ENCODE measurements at places on chromosomes 5 and 9.

DNA sequence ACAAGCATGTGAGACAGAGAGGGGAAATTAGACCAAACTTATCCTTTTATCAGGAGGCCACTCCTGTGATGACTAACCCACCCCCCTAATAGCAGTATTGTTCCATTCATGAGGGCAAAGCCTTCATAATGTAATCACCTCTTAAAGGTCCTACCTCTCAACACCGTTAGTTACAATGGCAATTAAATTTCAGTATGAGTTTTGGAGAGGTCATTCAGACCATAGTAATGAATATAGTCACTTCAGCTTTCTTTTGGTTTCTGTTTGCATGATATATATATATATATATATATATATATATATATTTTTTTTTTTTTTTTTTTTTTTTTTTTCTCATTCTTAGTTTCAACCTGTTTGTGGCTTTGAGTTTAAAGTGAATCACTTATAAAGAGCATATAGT is 10.5 kb downstream of the ADGRV1 start:
- no peak for DNase-seq

GRCh38 chr5:65482736-65483545 is 1.2 kb upstream of the ADAMTS6 start:
- peak; percentile 40 for DNase-seq

GRCh38 chr9:86534572-86535258 is 180.5 kb upstream of the TUT7 start:
- no peak for DNase-seq

DNA sequence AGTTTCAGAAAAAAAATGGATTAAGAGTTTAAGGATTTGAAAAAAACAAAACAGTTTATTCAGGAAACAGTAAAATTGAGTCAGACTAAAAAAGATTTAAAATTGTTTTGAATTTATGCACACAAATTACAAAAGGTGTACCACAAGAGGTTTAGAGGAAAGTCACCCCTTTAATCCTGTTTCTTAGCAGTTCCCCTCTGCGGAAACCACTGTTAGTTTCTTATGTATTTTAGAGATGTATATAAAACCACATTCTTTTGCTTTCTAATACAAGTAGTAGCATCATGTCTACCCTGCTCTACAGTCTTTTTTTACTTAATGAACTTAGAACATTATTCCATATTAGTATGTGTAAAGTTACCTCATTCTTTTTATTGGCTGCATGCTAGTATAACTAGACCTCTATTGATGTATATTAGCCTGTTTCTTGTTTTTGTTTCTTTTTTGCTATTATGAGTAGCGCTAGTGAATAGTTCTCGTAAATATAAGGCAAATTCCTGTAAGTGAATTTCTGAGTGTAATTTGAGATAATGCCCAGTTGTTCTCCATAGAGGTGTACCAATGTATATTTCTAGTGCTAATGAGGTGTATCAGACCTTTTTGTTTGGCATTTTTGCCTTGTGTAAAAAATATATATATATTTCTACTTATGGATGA is 20.0 kb downstream of the GPBP1 start:
- no peak for DNase-seq

GRCh38 chr5:140800816-140801493 is at the start of gene PCDHA3:
Gene PCDHA3, plus strand, starts transcription at chr5:140801057.
- DNase-seq = no peak

DNA sequence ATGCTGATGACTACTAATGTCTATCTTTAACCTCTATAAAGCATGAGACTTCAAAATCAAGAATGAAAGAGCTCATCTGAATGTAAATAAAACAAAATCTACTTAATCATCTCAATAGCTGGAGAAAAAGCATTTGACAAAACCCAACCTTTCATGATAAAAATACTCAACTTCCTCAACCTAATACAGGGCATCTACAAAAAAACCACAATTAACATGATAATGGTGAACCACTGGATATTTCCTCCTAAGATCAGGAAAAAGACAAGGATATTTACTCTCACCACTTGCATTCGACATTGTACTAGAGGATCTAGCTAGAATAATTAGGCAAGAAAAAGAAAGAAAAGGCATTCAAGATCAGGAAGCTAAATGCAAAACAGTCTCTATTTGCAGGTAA is 49.3 kb downstream of the FAM169A start:
- no peak for DNase-seq

- no peak for DNase-seq
These were observed 5.2 kb downstream of the ATPSCKMT start for GRCh38 chr5:10244342-10244944.

DNA sequence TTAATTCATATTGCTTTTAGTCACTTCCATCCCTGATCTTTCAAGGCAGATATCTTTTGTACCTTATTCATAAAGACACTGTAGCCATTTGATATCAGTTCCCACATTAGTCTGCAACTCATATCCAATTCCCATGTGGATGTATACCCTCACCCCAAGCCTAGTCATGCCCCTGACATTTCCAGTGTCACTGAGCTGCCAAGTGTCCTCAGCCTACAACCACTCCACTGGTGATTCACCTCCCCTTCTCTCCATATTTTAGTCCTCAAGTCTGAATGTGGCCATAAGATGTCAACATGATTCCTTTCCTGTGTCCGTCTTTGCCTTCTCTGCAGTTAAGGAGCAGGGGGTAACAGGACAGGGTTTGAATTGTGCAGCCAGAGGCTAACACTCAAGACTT is 346.9 kb downstream of the RAB3C start:
- DNase-seq = no peak

DNA sequence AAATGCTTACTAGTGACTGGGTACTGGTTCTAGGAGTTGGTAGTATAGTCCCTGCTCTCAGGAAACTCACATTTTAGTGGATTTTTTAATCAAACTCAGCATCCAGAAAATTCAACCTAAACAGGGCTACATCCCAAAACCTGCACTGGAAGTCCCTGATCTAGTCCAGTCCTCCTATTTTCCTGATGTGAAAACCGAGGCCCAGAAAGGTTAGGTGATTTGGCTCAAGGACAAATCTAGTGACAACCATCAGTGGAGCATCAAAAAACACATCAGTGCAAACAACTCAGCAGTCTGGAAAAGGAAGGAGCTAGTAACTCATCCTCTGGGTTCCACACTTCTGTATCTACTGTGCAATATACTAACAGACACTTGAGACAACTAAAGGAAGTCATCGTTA is 38.2 kb downstream of the SERINC5 start:
- no peak for DNase-seq

GRCh38 chr5:142357469-142358090 is 32.8 kb upstream of the SPRY4 start:
- no peak for DNase-seq

GRCh38 chr9:63817622-63818518 is 1467.1 kb downstream of the FOXD4L5 start:
- peak; percentile 64 for DNase-seq

DNA sequence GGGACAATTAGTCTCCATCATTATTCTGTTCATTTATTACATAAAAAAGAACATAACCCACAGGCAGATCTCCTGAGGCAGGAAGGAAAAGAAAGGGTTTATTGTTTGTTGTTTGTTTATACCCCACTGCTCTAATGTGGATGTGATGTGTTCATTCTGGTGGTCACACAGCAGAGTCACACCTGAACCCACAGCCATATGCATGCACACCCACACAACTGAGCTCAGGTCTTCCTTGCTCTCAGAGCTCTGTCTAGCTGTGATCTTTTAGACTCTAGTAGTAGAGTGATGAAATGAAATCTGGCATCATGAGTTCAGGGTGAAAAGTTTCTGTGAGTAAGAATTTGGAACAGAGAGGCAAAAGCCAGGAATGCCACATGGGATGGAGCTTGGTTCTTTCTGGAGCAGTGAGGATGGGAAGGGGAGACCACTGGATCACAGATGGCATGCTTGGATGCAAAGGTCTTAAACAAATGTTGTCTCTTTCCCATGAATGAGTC is 227.0 kb downstream of the PAPPA start:
- DNase-seq = no peak

DNA sequence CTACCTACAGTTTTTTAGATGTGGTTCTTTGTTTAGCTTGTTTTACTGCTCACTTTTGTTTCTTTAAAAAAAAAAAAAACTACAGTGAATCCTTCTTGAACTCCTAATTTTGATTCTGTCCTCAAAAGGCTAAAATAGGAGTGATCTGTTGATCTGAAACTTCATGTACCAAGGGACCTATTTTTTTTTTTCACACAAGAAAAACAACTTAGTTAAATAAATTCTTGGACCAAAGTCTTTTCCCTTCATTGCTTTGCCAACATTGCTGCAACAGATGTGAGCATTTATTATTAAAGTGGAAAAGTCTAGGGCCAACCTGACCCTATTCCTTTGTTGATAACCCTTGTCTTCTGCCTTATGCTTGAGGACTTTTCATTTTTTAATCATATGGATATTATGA is 236.8 kb downstream of the ARHGEF28 start:
- DNase-seq = no peak

- no peak for DNase-seq
These were observed 92.4 kb upstream of the ANXA1 start for GRCh38 chr9:73059247-73059646.

DNA sequence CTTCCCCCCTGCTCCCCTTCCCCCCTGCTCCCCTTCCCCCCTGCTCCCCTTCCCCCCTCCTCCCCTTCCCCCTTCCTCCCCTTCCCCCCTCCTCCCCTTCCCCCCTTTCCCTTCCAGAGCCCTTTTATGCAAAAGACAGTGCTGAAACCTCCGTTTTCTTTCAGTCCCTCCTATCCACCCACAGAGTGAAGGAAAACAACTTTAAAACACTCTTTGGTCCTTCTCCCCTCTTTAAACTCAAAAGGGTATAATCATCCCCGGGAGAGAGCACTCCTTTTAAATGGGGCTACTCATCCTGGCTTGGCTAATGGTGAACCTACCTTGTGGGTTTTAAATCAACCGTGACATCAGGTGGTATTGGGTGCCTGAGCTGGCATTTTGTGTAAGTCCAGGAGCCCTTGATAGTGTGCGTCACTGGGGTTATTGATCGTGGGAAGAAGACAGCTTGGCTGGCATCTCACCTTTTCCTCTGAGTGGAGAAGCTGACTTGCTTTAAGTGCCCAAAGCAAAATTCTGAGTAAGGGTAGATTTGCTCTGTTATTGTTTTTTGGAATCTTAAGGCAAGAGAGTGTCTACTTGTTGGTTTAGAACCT is 2.7 kb downstream of the LARP1 start:
- DNase-seq = peak; percentile 25

- no peak for DNase-seq
These were observed 6.8 kb downstream of the SPOCK1 start for GRCh38 chr5:137492331-137492730.

- no peak for DNase-seq
These were observed 423.3 kb downstream of the EFNA5 start for GRCh38 chr5:107247427-107247826.

DNA sequence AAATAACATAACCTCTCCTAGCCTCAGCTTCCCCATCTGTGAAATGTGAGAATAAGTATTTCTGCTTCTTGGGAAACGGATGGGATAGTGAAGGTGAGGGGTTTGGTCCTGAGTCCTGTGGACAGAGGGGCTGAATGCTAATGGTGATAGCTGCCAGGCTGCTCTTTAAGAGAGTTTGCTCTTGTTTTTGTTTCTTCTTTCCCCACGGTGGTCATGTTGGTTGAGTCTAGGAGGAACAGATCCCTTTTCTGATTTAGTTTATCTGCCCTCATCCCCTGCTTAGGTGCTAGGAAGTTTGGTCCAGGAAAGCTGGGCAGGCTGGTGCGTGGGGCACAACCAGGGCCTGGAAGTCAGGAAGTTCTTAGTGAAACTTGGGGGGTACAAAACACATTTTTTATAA is 7.7 kb upstream of the PITX1 start:
- DNase-seq = no peak

DNA sequence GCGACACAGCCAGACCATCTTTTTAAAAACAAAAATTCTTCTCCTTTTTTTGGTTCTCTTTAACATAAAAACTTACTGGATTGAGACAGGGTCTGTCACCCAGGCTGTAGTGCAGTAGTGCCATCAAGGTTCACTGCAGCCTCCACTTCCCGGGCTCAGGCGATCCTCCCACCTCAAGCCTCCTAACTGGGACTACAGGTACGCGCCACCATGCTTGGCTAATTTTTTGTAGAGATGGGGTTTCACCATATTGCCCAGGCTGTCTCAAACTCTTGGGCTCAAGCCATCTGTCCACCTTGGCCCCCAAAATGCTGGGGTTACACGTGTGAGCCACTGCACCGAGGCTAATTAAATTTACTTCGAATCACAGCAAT is 13.8 kb downstream of the HNRNPK start:
- no peak for DNase-seq

- no peak for DNase-seq
These were observed 193.3 kb upstream of the PANK3 start for GRCh38 chr5:168772316-168772961.

- DNase-seq = no peak
These were observed 186.1 kb upstream of the IZUMO3 start for GRCh38 chr9:24731754-24732153.

GRCh38 chr5:31707329-31707728 is 68.4 kb downstream of the PDZD2 start:
- no peak for DNase-seq

- DNase-seq = no peak
These were observed 10.8 kb downstream of the NSG2 start for GRCh38 chr5:174056064-174056847.

- DNase-seq = peak; percentile 1
These were observed 89.5 kb downstream of the EPB41L4A start for GRCh38 chr5:112329419-112330090.

GRCh38 chr9:32414856-32415255 is 30.4 kb downstream of the ACO1 start:
- no peak for DNase-seq

DNA sequence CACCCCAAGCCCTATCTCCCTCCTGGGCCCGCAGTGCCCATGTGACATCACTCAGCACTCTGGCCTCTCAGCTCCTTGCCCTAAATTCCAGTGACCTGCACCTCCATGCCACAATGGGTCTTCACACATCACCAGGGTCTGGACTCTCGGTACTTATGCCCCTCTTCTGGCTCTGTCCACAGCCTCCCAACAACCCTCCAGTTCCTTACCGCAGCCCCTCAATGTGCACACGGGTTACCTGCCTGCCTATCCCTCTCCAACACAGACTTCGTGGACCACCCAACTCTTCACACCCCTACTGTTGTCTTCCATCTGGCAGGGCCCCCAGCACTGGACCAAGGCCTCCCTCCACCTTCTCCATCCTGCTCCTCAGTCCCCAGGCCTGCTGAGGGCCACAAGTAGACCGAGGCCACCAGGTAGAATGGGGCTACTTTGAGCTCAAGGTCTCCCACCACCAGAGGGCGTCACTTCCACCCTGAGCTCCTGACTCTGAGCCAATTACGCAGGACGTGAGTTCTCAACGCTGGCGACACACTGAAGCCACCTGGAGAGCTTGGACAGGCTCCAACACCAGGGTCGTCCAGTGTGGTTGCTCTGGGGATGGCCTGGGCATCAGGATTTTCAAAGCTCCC is 172.1 kb downstream of the GABBR2 start:
- DNase-seq = no peak

GRCh38 chr9:76502746-76503145 is 43.8 kb downstream of the GCNT1 start:
- DNase-seq = no peak

All from CD4-positive, alpha-beta T cell treated with Interleukin-1 beta for 1 hour (primary cell).